ENCODE measurements at places on chromosomes 6 and 20.

DNA sequence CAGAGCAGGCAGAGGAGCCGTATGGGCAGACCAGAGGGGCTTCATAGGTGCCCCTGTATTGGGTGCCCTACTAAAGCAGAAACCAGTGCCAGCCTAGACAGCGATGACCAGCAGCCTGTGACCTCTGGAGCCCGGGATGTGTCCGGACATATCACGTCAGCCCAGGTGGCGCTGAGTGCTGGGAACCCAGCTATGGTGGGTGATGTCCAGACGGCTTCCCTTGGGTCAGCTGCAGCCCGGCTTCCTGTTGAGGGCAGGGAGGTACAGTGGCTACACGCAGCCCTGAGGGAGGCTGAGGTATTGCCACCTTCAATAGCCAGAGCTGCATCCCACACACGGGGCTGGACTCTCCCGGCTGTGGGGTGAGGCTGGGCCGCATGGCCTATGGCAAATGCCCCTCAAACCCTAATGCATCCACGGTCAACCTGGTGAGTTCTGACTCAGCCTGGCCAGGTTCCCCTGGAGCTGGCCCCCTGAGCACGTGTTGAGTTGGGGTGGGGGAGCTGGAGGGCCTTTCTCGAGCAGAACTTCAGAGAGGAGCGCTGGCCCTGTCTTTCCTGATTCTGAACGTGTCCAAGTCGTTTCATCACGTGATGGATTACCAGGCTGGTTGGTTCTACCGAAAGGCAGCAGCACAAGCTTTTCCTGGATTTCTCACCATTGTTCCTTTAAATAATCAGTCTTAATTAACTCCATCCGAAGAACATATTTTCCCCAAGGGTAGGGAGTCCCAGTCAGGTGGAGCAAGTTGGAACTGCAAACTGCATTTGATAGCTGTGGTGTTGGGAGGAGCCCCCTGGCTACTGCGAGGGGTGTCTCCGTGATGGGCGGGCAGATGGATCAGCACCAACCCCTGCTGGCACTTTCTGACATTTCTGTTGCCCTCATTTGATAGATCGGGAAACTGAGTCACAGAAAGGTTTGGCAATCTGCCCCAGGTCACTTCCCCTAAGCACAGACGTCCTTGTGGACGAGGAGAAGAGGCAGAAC is 7.1 kb upstream of the MYT1 start:
- no peak for DNase-seq

DNA sequence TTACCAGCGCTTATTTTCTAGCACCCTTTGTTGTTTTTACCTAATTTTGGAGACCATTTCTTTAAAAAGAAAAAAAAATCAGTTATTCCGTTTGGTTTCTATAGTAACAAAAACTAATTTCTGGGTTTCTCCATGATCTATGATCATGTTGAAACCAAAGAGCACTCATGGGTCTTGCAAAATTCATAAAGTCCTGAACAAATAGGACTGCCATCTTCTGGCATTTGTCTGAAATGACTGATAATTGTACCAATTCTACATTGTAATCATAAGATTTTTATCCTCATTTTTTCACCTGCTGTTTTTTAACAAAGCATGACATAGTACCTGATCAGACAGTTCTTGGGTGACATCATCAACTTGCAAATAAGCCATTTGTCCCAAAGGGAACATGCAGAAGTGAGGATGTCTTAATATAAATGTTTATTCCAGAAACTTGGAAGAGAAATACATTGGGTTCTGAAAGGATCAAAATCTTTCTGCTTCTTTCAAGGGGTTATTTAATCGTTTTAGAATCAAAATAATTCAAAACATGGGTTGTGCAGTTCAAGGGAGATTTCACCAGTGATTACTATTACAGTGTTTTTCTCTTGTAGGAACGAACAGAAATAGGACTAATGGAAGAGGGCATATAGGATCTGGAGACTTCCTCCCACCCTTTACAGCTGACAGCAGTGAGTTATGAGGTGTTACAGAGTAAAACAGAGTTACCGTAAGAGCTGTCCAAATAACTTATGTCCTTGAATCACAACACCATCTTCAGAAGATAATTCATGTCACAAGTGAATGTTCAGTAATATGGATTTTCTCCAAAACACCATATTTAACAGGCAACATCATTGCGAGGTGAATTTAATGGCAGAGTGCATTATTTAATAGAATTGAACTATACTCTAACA is 87.1 kb upstream of the GJE1 start:
- DNase-seq: no peak

- DNase-seq: no peak
Observed at GRCh38 chr6:71393471-71393870, 104.9 kb downstream of the OGFRL1 start.

DNA sequence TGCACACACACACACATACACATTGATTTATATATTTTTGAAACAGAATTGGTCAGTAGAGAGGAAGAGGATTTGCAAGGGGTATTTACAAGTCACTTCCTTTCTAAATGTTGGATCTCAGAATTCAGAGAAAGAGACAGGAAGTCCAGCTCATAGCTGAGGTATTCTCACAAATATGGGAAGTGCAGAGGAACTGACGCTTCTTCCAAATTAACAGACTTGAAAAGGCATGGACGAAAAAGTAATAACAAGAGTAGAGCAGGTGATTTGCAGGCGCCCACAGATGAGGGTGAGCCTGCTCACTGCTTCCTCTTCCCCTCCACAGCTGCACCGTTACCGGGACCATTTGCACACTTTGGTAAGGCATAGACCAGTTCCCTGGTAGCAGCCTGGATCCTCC is 246.4 kb downstream of the PHACTR1 start:
- no peak for DNase-seq

DNA sequence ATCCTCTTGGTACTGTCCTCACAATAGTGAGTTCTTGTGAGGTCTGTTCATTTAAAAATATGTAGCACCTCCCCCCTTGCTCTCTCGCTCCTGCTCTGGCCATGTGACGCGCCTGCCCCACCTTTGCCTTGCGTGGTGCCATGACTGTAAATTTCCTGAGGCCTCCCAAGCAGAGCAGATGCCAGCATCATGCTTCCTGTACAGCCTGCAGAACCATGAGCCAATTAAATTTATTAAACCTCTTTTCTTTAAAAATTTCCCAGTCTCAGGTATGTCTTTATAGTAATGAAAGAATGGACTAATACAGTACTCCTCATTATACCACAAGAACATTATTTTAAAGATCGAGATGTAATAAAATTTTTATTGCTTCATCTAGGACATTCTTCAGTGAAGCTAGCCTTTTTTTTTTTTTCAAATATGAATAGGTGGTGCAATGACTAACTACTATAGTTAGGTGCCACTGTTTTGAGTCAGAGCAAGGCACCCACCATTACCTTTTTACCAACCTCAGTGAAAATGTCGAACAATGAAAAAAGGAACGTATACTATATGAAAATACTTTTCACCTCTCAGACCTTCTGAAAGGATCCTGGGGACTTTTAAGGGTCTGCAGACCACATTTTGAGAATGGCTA is 191.1 kb upstream of the SGK1 start:
- DNase-seq: no peak

GRCh38 chr6:87724983-87725811 is 23.2 kb upstream of the AKIRIN2 start:
- no peak for DNase-seq

- no peak for DNase-seq
Observed at GRCh38 chr6:89494131-89494793, 61.3 kb downstream of the ANKRD6 start.

GRCh38 chr20:48758206-48758820 is 69.5 kb downstream of the PREX1 start:
- DNase-seq: no peak

DNA sequence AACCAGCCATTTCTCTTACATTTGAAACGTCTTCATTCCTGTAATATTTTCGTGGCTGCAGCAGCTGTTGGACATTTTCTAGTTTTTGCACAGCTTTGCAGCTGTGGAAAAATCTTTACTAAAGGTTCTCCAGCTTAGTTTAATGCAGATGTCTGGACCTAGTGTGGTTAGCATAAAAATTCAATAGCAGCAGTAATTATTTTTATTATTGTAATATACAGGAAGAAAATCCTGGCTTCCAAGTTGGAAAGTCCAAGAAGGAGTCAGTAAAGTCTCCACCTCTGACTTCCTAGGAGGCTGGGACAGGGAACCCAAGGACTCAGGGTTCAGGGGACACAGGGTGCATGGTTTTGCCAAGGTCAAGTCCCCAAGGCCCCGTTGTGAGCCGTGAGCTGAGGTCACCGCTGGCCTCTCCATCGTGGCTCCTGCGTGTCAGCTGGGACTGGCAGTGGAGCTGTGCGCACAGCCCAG is 230.6 kb downstream of the FNDC1 start:
- DNase-seq: no peak

DNA sequence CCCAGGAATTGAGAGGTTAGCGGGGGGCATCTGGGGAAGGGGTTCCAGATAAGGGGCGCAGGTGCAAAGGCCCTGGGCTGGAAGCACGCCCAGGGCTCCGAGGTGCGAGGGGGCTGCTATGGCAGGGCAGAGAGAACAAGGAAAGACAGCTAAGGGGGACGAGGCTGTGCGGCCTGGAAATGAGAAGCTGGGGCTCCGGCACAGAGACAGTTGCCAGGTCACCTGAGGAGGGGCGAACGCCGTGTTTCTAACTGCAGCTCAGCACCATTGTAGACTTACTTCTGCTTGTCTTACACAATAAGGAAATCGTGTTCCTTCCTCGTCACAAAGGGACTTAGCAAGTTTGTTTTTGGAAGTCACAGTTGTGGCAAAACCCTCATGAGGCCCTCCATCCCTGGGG is 68.9 kb upstream of the TBXT start:
- DNase-seq: no peak

- DNase-seq: no peak
Observed at GRCh38 chr20:775679-776135, 7.4 kb upstream of the SLC52A3 start.

DNA sequence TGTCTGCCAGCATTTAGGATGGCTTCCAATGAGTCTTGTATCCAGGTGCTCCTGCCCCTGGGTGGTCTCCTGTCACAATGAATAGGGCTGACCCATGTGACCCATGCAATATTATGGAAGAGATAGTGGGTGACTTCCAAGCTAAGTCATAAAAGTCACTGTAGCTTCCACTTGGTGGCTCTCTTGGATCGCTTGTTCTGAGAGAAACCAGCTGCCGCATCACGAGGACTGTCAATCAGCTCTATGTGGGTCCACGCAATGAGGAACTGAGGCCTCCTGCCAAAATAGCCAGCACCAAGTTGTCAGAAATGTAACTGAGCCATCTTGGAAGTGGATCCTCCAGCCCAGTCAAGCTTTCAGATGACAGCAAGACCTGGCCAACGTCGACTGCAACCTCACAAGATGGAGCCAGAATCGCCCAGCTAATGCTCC is 14.9 kb upstream of the MATN4 start:
- DNase-seq: no peak

DNA sequence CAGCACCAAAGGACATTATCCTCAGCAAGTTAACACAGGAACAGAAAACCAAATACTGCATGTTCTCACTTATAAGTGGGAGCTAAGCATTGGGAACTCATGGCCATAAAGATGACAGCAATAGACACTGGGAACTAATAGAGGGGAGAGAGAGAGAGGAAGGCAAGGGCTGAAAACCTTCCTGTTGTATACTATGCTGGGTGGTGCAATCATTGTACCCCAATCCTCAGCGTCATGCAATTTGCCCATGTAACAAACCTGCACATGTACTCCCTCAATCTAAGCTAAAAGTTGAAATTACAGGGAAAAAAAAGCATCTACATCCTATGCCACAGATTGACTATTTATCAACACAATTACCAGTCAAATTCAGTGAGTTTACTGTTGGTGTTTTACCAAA is 20.0 kb upstream of the VNN1 start:
- DNase-seq: no peak

- DNase-seq: no peak
Observed at GRCh38 chr20:62838128-62838891, 21.5 kb downstream of the COL9A3 start.

DNA sequence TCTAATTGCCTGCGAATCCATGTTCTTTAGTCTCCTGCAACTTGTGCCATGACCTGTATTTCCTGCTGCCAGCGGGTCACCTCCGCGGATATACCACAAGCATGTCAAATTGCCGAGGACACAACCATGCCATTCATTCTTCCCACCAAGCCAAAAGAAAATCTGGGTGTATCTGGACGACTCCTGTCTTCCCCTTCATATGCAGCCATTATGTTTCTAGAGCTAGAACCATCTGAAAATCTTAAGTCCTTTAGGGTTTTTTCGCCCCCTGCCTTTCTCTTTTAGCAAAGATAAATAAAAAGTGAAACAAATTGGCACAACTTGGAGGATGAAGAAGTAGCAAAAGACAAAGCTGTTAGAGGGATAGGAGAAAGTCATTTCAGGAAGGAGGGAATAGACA is 242.6 kb downstream of the ARID1B start:
- DNase-seq: no peak

DNA sequence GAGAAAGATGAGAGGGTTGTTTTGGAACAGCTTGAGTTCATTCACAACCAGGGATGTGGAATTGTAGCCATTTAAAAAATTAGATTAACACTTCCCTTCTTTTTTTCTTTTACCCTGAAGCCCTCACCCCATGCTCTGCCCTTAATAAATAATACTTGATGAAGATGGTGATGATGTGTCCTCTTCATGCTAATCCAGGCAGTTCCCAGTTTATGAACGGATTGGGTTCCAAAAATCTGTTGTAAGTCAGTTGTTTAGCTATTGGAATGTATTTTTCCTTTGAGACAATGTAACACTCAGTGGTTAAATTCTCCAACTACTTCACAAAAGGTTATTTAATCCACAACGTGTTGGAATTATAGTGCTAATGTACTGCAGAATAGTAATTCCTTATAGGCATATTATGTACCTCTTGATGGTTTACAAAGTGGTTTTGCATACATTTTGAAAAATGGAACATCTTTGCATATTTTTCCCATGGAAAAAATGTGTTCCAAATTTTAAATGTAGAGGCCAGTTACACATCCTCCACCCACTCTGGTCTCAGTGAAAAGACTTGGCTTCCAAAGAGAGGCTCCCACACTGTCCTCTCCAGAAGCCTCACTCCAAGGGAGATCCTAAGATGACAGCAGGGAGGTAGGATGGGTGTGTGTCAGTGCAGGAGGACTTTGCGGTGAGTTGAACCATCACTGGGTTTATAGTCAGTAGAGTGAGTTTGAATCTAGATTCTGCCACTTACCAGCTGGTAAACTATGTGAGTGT is 45.8 kb upstream of the CEP162 start:
- no peak for DNase-seq

DNA sequence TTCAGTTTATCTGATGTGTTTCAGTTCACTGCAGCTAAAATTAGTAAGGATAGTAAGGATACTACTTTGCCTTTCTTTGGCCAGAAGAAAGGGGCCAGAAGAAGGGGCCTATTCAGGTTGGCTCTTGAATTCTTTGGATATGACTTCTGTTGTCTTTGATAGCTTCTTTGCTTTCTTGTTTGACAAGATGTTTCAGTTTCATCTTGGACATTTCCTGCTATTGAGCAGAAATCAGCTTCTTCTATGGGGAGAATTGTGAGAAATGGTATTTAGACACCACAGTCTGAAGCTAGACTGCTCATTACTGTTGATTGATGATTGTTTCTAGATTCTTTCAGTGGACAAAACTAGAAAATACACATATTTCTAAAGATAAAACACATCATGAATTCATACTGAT is 23.2 kb downstream of the L3MBTL3 start:
- DNase-seq: no peak
